T follicular helper cell (primary cell): ENCODE measurements at places on chromosomes 6 and 20.

- no peak for DNase-seq
These were observed 49.3 kb upstream of the NNAT start for GRCh38 chr20:37471741-37472235.

- no peak for DNase-seq
These were observed 3.4 kb upstream of the ZHX3 start for GRCh38 chr20:41320976-41321375.

- DNase-seq, result no peak
These were observed 1.6 kb upstream of the TFAP2B start for GRCh38 chr6:50816947-50817645.

- DNase-seq, result no peak
These were observed 3.3 kb upstream of the LIME1 start for GRCh38 chr20:63733117-63733516.

DNA sequence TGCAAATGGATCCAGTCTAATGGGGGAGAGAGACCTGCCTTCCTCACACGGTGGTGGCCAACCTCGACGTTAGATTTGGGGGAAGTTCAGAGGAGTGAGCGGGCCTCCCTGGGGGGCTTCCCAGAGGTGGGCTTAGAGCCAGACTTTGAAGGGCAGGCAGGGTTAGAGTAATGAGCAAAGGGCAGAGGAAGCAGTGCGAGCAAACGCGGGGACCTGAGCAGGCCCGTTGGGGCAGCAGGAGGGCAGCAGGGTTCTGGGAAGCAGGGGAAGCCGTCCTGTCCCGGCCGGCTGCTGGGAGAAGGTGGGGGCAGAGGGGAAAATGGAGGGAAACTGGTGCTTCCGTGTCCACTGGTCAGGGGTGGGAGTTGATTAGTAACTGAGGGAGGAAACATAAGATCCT, 212.7 kb upstream of the QKI start:
- no peak for DNase-seq
